Stimulated activated CD4-positive, alpha-beta T cell treated with anti-CD3 and anti-CD28 coated beads, Interleukin-4, amount 100 ng/mL, for 48 hours (primary cell): ENCODE measurements at places on chromosomes 5 and 9.

DNA sequence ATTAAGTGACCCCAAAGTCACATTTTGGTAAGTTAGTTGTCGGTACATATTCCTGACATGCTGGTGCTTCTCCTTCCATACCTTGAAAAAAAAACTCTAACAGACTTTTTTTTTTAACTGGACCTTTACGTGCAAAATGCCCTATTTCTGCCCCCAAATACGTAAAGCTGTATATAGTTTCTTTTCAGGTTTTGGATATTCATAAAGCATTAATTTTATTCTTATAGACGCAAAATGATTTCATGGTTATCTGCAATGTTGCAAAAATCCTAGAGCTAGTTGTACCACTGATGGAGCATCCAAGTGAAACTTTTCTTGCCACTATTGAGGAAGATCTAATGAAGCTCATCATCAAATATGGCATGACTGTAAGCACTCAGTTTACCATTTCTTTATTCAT, 167.6 kb downstream of the NIPBL start:
- no peak for DNase-seq

- DNase-seq = no peak
Observed at GRCh38 chr5:74476819-74477453, 163.6 kb downstream of the ENC1 start.

GRCh38 chr5:173327948-173328843, at the start of gene STC2:
Gene STC2, minus strand, starts transcription at chr5:173328414. Its CDS starts 221 bp downstream, at chr5:173328193.
- DNase-seq = peak; percentile 61

GRCh38 chr5:142115937-142116614, 7.5 kb downstream of the NDFIP1 start:
- no peak for DNase-seq

GRCh38 chr5:149760854-149761187, 30.7 kb downstream of the PPARGC1B start:
- DNase-seq = no peak

DNA sequence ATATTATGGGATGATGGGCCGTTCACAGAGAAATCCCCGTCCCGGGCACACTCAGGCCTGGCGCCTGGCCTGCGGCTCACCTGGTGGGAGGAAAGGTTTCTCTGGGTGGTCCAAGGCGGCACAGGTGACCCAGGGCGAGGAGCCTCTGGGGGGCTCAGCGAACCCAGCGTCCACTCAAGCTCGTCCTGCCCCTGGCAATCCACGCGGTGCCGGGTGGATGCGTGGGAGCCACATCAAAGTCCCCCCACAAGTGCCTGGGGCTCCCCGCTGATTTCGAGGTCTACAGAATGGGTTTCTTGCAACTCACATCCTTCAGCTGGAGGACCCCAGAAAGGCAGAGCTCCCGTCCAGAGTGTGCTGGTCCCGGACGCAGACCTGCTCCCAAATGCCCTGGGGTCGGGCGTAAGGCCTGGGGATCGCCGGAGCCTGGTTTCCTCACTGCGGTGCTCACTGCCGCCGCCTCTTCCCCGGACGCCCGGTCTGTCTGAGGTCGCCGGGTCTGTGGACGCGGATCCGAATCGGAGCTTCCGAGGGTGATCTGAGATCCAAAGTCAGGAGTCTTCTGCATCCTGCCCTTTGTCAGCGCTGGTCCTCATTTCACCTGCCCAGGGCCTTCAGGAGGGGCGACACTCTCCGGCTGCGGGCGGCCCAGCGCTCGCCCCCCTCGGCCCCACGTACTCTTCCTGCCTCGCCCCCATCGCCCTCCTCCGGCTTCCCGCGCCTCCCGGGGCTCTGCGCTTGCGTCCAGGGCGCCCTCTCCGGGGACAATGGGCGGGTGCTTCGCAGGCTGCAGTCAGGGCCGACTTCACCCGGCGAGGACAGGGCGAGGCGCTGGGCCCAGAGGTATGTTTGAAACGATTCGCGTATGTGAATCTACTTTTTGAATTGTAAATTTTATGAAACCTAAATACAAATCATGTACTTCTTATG, 20.0 kb upstream of the RUFY1 start:
- DNase-seq = peak; percentile 51

- peak; percentile 3 for DNase-seq
Observed at GRCh38 chr5:6328173-6328572, 50.2 kb downstream of the MED10 start.

DNA sequence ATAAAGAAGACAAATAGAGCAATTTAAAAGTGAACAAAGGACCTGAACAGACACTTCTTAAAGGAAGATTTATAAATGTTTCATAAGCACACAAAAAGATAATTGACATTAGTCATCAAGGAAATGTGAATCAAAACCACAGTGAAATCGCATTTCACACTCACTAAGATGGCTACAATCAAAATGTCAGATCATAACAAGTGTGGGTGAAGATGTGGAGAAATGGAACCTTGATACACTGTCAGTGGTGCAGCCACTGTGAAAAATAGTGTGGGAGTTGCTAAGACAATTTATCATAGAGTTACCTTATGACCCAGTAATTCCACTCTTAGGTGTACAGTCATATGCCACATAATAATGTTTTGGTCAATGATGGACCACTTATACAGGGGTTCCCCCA, 54.5 kb upstream of the HTR4 start:
- DNase-seq = peak; percentile 10

DNA sequence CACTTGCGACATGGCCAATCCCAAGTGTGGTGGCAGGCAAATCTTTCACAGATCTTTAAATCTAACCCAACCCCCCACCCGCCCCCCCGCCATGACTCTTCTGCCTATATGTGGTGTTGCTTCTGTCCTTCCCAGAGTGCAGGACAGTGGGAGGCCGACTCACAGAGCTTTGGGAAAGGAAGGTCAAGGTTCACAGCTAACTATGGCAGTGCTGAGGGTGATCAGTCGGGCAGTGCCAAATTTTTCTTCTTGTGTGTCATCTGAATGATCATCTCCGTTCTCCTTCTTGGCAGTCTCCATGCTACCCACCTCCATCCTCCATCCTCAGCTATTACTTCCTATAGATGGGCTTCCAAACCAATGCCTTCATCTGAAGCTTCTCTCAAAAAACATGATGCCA, 129.0 kb upstream of the NFIB start:
- DNase-seq = no peak

- no peak for DNase-seq
Observed at GRCh38 chr5:150062216-150062922, 24.0 kb downstream of the CSF1R start.

DNA sequence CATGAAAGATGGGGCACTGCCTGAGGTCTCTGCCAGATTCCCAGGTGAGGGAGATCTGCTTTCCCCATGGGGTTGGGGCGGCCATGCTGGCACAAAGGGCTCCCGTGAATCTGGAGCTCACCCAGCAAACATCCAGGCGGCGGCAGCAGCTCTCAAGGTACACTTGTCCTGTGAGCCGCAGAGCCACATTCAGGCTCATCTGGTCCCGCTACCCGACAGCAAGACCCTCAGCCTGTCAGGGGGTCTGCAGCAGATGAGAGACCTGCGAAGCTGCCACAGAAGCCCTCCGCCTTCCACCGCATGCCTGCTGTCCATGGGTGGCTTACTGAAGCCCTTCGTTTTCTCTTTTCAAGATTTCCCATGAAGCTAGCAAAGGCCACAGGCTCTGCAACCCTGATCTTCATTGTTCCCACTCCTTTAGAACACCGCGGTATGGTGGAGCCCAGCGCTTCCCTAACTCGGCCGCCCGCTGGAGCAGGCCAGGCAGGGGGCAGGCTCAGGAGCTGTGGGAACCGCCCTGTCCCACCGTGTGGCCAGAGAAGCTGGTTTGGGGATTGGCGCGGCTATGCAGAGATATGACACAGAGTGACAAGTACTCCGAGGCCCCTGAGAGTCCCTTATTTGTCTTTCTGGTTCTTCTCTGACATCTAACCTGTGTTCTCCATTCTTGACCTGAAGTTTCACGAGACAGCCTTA, 8.8 kb downstream of the LRRC14B start:
- DNase-seq = no peak

DNA sequence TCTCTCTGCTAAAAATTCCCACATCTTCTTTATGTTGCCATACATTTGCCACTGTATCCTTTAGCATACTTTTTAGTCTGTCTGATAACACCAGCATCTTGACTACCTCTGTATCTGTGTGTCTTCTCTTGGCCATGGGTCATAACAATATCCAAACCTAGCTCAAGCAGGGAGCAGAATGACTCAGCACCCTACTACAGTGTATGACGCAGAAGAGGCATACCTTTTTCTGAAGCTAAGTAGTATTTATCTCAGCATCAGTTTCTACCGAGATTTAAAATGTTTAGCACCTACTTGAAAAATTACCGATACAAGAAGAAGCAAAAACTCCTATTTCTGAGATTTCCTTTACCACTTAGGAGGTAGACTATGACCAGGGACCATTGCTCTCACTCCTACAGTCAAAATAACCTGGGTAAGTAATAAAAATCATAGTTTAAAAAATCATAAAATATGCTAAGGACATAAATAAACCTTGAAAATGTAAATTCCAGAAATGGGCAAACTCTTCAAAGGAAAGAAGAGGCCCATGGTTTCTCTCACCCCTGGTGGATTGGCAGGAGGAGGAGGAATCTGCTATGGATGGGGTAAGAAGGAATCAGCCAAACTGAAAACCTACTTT, 286.5 kb downstream of the MAST4 start:
- no peak for DNase-seq

DNA sequence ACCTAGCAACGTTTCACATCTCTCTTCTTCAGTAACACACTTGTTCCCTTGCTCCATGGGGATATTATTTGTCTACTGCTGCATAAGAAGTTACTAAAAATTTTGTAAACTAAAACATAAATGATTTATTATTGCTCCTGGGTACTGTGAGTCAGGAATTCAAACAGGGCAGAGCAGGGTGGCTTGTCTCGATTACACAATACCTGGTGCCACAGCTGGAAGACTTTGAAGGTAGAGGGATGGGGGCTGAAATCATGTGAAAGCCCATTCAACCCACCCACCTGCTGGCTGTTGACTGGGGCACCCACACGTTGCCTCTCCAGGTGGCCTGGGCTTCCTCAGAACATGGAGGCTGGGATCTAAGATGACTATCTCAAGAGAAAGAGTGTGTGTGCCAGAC, 213.2 kb downstream of the ESM1 start:
- DNase-seq = no peak

GRCh38 chr5:132471151-132471907, 19.2 kb downstream of the IRF1 start:
- no peak for DNase-seq

DNA sequence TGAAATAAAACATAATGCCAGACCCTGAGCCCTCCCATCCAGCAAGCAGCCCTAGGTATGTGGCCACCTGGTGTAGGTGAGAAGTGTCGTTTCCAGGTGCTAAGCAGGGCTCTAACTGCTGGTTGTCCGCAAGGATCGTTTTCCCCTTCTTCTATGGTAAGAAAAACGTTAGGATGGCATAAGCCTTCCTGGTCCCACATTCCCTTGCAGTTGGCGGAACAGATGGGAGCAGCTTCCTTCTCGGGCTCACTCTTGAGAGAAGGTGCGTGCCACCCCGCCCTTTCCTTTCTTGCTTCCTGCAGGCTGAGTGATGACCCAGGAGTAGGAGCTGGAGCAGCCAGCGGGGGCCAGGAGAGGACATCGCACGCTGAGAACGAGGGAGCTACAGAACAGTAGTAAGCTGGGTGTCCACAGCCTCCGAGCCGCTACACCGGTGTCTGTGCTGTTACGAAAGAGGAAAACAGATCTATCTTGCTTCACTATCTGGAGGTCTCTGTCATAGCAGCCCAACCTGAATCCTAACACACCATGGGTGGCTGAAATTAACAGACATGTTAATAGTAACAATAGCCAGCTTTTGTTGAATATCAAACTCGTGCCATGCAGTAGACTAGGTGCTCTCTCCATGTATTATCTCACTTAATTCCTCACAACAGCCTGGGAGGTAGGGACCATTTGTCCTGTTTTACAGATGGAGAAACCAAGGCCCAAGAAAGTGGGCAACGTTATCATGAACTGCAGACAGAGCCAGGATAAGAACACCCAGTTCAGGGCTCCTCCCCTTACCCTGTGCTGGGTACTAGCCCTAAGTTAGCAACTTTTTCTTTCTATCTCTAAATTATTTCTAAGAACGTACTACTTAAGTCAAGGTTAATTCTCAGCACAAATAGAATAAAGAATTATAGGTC, 139.8 kb downstream of the COL23A1 start:
- no peak for DNase-seq

GRCh38 chr5:79416499-79416898, 97.4 kb downstream of the HOMER1 start:
- DNase-seq = no peak

DNA sequence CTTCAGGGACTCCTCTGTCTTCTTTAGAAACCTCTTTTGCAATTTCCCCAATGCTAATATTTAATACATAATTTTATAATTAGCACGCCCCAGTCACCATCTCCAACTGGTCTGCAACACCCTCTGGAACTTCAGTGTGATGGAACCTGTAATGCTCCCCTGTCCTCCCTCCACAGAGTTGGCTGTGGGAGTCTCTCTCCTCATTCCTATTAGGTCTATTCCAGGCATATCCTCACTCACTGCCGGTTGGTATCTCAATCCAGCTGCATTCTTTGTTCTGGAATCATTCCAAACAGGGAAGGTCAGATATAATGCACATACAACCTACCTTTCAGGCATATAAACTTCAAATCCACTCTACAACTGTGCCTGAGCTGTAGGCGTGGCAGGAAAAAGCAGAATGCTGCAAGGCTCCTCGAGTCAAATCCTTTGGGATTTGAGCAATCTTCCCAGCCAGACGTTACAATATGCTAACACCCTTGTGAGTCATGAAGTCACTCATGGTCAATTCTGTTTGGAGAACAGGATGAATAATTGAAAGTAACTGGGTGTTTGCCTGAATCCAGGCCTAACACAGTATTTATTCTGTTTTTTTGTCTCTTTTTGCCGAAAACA, 293.8 kb downstream of the CWC27 start:
- no peak for DNase-seq

DNA sequence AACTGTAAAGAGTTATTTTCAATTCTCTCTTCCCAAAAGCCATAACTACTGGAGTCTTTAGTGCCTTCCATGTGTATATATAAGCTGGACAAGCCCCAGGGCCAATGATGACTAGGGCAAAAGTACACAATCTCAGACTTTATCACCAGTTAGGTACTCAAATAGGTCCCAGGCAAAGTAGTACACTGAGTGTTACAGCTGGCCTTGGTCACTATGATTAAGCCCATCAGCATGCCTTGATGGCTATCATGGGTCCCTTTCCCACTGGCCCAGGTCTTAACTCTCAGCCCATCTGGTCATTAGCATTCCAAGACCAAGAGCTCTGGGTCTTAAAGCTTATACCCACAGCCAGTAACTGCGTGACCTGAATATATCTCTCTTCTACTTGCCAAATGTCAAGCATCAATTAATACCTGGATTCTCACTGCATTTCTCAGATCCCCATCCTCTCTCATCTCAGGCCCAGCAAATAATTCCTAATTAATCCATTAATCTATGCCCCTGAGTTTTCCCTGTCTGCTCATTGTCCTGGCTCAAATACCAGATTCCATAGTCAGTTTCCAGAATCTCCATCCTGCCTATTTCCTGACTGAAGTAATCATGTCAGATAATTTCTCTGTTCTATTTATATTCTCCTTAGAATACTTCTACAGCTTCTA, 62.3 kb downstream of the NR6A1 start:
- no peak for DNase-seq
